ENCODE measurements at places on chromosomes 13 and 19.
A peak's percentile ranks its signal among the peaks of the same experiment; 100 is the strongest.

GRCh38 chr19:17775245-17775927 is 19.6 kb upstream of the B3GNT3 start:
- DNase-seq = no peak

DNA sequence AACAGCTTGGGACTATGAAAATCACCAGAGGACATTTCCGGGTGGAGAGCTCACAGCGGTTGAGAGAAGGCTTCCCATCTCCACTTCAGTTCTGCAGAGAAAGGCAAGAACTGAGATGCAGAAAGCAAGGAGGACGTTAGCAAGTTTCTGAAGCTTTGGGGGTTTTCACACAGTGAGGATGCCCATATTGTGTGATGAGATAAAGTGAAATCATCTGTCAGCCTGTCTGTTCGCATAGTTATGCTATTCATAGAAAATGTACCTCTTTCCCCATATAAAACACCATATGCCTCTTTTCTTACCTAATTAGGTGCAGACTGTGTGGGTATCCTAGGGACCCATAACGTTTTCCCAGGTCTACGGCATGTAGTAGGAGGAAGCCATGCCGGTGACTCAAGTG is 27.5 kb downstream of the ZIC5 start:
- no peak for DNase-seq

GRCh38 chr19:46724468-46724867 is 7.6 kb upstream of the PRKD2 start:
- DNase-seq = no peak

DNA sequence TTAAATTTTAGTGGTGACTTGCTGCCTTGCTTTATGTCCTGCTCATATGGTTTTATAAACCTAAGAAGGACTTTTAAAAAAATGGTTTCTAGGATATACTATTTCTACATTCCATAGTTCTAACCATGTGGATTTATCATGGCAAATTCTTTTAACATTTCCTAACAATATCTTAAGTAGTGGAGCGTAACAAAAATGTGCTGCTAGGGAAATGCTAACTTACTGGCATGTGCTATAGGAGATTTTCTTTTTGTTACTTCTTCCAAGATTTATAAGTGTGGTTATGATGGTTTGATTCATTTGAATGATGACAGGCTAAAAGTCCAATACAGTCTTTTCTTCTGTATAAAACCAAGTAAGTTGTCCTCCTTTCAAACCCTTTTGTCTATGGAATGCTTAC is 713.7 kb downstream of the SLITRK1 start:
- no peak for DNase-seq

DNA sequence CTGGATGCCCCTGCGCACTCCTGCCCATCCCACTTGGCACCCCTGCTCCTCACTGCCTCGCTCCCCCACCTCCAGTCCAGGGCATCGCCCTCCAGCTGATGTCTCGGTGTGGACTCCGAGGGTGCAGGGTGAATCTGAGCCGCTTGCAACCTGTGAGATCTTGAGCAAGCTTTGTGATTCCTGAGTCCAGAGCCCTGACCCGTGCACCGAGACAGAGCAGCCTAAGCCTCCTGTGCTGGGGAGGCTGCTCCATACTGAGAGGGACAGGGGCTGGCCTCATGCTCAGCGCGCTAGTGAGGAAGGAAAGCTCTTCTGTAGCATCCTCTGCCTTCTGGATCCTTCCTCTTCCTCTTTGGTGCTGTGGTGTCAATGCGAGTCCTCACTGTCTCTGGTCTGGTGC is 116.0 kb downstream of the TEX29 start:
- DNase-seq = no peak

- no peak for DNase-seq
These were observed 1029.0 kb downstream of the EFNB2 start for GRCh38 chr13:105506463-105506862.

GRCh38 chr13:23922005-23922932 is 25.0 kb upstream of the C1QTNF9B start:
- DNase-seq = no peak

DNA sequence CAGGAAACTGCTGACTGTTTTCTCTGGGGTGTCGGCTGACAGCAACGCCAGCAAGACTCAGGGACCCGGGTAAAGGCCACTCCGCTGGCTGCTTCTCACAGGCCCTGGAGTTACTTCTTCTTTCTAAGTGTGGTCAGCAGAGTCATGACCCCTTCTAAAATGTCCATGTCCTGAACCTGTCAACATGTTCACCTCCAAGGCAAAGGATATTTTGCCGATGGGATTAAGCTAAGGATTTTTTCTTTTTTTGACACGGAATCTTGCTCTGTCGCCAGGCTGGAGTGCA is 7.9 kb downstream of the PEX11G start:
- DNase-seq = no peak

DNA sequence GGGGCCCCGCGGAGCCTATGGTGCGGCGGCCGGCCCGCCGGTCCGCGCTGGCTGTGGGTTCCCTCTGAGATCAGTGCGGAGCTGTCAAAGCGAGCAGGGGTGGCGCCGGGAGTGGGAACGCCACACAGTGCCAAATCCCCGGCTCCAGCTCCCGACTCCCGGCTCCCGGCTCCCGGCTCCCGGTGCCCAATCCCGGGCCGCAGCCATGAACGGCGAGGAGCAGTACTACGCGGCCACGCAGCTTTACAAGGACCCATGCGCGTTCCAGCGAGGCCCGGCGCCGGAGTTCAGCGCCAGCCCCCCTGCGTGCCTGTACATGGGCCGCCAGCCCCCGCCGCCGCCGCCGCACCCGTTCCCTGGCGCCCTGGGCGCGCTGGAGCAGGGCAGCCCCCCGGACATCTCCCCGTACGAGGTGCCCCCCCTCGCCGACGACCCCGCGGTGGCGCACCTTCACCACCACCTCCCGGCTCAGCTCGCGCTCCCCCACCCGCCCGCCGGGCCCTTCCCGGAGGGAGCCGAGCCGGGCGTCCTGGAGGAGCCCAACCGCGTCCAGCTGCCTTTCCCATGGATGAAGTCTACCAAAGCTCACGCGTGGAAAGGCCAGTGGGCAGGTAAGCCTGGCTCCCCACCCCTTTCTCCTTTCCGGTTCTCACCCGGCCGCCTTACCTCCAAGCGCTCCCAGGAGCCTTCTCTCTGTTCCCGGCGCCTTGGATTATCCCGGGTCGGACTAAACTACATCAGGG is at the start of gene PDX1:
Gene PDX1 (plus strand): TSS at position 67 of the 743 bp plus-strand sequence. CDS start 139 bp downstream, at position 206.
- DNase-seq = no peak

DNA sequence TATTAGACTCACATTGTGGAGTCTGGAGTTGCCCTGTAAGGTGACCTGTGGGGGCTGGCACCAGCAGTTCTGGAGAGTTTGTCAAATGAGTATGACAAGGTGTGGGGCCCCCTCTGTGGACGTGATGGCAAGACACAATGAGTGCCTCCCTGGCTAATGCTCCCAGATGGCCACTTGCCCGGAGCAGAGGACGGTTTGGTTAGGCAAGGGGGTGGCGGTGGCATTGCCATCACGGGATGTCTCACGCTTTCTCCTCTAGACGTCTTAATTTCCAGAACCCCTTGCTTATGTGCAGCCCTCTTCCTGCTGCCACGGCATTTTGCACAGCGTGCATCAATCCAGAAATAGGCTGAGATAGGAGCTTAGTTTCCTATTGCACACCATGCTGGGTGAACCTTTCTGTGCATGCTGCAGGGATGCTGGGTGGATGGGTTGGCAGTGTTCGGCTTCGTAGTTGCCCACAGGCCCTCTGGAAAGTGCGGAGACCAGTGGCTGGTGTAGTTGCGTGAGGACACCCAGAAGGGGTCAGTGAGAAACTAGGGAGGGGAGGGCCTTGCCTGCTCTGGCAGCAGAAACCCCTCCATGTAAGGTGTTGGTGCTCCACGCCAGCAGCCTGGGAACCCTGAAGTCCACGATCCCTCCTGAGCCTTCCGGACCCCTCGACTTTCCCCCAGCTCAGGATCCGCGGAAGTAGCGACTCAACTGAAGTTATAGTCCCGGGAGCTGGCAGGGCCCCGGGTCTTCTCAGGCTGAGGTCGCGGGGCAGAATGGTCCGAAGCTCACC is 18.1 kb upstream of the LRP3 start:
- DNase-seq = peak; percentile 11

GRCh38 chr13:90645582-90645981 is 701.9 kb upstream of the MIR17HG start:
- no peak for DNase-seq

- no peak for DNase-seq
These were observed 6.5 kb downstream of the INSR start for GRCh38 chr19:7287722-7288121.

- DNase-seq = no peak
These were observed 10.2 kb downstream of the OR2Z1 start for GRCh38 chr19:8731428-8732169.

GRCh38 chr19:12782424-12783290 is 7.3 kb upstream of the HOOK2 start:
- DNase-seq = peak; percentile 93
